CD4-positive, alpha-beta memory T cell (primary cell): ENCODE measurements at places on chromosomes 11 and 22. TPM values are rescaled to one million over a fixed set of nuclear protein-coding genes. Genes with fewer than 3 reads are reported as not detected.

The CYTH4 gene
- 177 TPM for total RNA-seq

The TRIM49 gene
- not detected for total RNA-seq

The HBB gene
- total RNA-seq: not detected

DNA sequence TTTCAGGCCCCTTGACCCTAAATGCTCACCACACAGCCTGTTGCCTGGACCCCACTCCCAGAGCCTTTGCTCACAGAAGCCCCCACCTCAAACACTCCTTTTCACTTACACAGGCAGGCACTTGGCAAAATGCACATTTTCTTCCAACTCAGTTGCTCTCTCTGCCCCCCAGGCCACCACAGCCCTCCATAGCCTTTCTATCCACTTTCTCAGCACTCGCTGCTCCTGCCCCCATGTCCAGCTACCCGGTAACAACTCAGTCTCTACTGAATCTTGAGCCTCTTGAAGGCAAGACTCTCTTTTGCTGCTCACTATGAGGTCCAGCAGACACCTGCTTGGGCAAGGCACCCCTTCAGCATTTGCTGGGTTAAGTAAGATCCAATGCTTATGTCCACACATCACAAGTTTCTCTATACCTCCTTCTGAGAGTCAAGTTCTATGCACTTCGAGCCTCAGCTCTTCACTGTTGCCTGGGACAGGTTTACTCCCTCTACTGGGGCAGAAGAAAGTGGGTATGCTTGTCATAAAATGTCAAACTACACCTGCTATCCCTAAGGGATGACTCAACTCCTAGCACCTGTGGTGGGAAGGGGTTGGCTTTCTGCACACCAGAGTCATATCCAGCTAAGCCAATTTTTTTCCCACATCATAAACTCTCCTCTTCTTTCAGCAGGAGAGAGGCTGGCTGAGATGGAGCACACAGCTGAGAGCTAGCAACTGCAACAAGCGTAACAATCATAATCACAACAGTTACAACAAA, 36.9 kb downstream of the MORC2 start:
- H3K27me3 ChIP-seq: no peaks in the 10 kb centered on the region
- H3K27ac ChIP-seq: peak overlapping the region; percentile 14
- peaks cover 92% of the 10 kb centered on the region for H3K36me3 ChIP-seq
- no peak for DNase-seq
- peaks cover 19% of the 10 kb centered on the region for H3K4me1 ChIP-seq

GRCh38 chr11:102551169-102551781, 20.7 kb upstream of the MMP7 start:
- H3K4me3 ChIP-seq: no peak overlapping the region
- no peaks in the 10 kb centered on the region for H3K36me3 ChIP-seq
- H3K4me1 ChIP-seq: no peaks in the 10 kb centered on the region
- no peaks in the 10 kb centered on the region for H3K27me3 ChIP-seq
- H3K27ac ChIP-seq: no peak overlapping the region

- DNase-seq: no peak
- no peak overlapping the region for H3K4me3 ChIP-seq
- no peaks in the 10 kb centered on the region for H3K36me3 ChIP-seq
- H3K4me1 ChIP-seq: no peaks in the 10 kb centered on the region
- no peaks in the 10 kb centered on the region for H3K27me3 ChIP-seq
- H3K27ac ChIP-seq: no peak overlapping the region
Measured at GRCh38 chr22:46275455-46276122, 7.8 kb downstream of the TTC38 start.

GRCh38 chr11:65546217-65546958, 11.8 kb downstream of the LTBP3 start:
- H3K36me3 ChIP-seq: peaks cover 3% of the 10 kb centered on the region
- H3K27me3 ChIP-seq: no peaks in the 10 kb centered on the region
- DNase-seq: peak; percentile 96
- H3K4me1 ChIP-seq: peaks cover 46% of the 10 kb centered on the region
- H3K27ac ChIP-seq: peak overlapping the region; percentile 59
- H3K4me3 ChIP-seq: no peak overlapping the region

DNA sequence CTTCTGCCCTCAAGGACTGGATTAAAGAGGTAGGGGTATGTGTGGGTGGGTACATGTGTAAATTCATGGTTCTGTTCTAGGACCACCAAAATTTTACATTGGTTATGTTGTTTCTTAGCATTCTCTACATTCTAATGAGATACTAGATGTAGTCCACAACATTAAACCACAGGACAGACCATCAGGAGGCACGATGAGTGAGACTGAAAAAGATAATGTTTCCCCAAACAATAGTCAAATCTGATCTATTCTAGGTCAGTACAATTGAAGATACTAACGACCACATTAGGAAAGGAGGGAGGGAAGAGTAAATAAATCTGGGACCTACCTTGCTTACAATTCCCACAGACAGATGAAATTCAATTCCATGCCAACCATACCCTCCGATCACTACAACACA, 42.2 kb downstream of the MRTFA start:
- no peak overlapping the region for H3K4me3 ChIP-seq
- H3K27ac ChIP-seq: no peak overlapping the region
- no peaks in the 10 kb centered on the region for H3K4me1 ChIP-seq
- H3K36me3 ChIP-seq: no peaks in the 10 kb centered on the region

- no peak for DNase-seq
- H3K36me3 ChIP-seq: peaks cover 78% of the 10 kb centered on the region
- no peak overlapping the region for H3K27ac ChIP-seq
- H3K4me1 ChIP-seq: no peaks in the 10 kb centered on the region
- H3K4me3 ChIP-seq: no peak overlapping the region
Measured at GRCh38 chr11:10498426-10499250, 42.3 kb downstream of the RNF141 start.

DNA sequence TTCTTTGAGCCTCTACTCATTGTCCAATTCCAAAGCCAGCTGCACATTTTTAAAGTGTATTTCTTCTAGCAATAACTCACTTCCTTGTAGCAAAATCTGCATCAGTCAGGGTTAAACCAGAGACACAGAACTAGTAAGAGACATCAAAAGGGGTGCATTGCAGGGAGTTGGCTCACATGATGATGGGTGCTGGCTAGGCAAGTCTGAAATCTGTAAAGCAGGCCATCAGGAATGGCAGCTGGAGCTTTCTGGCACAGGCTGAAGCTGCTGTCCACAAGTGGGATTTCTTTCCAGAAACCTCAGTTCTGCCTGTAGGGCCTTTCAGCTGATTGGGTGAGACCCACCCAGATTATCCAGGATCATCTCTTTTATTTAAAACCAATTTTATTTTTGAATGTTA, 698.1 kb downstream of the NTM start:
- no peak for DNase-seq
- no peaks in the 10 kb centered on the region for H3K4me1 ChIP-seq
- H3K27me3 ChIP-seq: no peaks in the 10 kb centered on the region
